ENCODE measurements at places on chromosomes 4 and X.
A peak's percentile ranks its signal among the peaks of the same experiment; 100 is the strongest.

DNA sequence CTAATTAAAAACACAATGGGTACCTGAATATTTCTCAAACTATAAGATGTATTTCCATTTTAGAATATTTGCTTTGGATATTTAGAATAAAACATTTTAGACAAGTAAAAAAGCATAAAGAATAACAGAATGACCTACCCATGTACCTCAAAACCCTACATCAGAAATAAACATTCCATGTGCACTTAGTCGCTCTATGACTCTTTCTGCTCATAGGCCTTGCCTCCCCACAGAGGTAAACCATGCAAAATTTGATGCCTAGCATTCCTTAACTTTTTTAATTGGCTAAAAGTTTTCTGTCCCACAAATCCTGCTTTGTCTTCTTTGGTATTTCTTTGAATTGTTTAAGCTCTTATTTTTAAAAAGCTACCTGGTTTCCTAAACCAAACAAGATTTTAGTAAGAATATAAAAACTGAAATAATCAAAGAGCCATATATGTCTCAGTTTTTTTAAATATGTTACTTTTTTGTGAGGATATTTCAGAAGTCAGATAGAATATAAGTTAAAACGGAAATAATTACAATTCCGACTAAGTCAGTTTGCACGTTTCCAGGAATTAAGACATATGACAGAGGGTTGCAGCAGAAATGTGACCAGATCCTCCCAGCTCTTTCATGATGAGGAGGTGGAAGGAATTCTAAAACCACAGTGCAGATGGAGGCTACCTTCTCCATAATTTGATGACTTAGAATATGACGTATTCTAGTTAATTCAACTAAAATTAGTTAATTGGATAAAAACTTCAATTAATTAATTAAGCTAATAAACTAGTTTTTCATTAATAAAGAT is 102.5 kb downstream of the FIP1L1 start:
- DNase-seq: no peak

- DNase-seq: peak; percentile 33
Measured at GRCh38 chr4:77629885-77630284, 24.3 kb downstream of the CXCL13 start.

DNA sequence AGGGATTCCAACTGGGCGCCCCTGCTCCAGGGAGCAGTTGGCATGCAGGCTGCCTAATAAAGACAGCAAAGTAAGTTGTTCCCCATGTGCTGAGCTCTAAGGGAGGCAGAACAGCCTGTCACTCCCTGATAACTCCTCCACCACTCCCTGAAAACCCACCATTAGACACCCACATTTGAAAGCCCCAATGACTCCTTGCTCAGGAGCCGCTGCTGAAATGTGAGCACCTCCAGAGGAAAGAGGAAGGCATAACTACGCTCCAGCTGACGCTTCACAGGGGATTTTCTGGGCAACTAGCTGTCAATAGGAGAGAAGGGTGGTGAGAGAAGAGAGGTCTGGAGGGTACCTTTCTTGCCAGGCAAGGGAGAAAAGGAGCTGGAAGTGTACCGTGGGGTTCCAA is 62.5 kb downstream of the NPY1R start:
- DNase-seq: no peak

DNA sequence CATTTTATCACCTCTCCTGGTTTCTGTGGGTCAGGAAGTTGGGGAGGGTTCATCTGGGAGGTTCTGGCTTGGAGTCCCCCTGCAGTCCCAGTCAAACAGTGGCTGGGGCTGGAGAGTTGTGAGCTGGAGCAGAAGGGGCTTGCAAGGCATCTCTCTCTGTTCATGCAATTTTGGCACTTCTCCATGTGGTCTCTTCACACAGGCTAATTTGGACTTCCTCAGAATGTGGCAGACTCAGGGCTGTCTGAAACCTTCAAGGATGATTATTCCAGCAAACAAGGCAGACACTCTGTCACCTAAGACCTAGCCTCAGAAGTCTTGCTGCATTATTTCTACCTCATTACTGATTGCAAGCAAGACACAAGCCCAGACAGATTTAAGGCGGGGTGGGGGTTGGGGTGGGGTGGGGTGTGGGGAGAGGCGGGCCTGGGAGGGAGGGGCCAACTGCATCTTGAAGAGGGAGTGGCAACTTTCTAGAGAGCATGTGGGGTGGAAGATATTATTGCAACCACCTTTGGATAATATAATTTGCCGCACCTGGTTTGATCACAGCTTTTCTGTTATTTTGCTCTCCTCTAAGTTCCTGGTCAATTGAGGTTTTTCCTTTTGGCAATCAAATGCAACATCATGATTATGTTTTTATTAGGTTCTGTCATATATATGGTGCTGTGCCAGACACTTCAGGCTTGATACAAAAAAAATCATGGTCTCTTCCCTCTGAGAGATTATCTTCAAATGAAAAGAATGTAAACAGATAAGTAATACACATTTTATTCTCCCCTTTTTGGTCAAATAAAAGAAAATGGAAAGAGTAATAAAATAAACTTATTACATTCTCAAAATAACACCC is 799.5 kb downstream of the RPA4 start:
- no peak for DNase-seq

DNA sequence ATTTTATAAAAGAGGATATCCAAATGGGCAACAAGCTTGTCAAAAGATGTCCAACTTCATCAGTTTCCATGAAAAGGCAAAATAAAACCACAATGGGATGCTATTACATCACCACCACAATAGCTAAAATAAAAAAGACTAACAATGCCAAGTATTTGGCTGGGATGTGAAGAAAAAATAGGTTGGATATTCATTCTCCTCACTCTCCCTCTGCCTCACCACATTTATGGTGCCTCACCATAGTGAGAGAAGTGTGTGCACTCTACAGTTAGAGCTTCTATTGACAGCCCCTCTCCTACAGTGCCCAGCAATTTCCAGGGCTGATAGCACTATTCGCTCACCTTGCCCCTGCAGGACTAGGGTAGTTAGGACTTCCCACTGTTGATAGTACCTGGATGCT is 25.5 kb downstream of the VEGFC start:
- DNase-seq: no peak

- no peak for DNase-seq
Measured at GRCh38 chrX:21740329-21741274, 17.3 kb downstream of the SMPX start.

- DNase-seq: no peak
Measured at GRCh38 chr4:83490876-83491450, 6.1 kb upstream of the ABRAXAS1 start.

DNA sequence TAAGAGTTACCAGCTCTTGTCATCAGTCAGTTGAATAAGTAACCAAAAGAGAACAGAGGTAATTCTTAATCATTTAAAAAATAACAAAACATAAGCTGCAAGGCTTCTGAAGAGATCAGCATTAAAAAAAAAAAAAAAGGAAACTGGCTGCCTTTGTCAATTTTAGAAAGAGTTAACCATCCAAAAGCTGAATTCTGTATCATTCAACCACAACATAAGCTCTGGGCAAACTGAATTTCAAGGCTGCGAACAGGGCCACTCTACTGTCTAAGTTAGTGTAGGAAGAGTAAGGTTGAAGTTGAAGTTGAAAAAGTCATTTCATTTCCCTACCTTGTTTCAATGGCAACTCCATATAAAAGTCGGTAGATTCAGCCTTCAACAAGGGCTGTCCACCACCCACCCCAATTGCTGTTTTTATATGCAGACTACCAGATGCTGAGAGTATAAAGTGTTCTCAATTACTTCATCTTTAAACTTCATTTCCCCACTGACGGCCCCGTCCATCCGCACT is 1.1 kb upstream of the LIN54 start:
- no peak for DNase-seq

- DNase-seq: no peak
Measured at GRCh38 chr4:11367371-11367770, 61.3 kb downstream of the HS3ST1 start.

GRCh38 chrX:113790987-113791386 is 792.9 kb upstream of the HTR2C start:
- DNase-seq: no peak

DNA sequence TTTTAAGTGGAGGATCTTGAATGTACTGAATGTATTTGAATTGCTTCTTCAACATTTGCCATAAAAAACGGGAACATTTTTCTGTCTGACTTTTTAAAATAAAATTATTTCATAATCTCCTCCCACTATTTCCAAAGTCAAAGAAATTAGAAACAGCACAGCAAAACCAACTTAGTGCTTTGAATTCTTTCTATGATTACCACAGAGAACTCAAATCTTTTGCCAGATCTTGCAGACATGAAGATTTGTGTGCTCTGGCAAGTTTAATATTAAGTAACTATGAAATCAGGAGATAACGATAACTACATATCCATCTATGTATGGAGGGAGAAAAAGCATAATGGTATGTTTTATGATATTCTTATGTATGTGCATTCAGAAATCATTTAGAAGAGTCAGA is 982.2 kb downstream of the PCDH7 start:
- no peak for DNase-seq

- DNase-seq: no peak
Measured at GRCh38 chrX:80022363-80023031, 7.9 kb downstream of the TBX22 start.

DNA sequence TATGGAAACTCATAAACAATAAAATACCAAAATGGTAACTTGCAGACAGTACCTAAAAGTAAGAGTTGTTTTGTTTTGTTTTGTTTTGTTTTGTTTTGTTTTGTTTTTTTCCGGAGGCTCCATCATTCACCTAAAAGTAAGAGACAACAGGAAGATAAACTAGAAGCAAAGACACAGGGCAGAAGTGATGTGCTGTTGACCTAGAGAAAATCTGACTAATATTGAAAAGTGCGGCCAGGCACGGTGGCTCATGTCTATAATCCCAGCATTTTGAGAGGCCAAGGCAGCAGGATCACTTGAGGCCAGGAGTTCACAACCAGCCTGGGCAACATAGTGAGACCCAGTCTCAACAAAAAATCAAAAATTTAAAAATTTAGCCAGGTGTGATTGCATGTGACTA is 5.6 kb upstream of the CENPC start:
- DNase-seq: no peak

DNA sequence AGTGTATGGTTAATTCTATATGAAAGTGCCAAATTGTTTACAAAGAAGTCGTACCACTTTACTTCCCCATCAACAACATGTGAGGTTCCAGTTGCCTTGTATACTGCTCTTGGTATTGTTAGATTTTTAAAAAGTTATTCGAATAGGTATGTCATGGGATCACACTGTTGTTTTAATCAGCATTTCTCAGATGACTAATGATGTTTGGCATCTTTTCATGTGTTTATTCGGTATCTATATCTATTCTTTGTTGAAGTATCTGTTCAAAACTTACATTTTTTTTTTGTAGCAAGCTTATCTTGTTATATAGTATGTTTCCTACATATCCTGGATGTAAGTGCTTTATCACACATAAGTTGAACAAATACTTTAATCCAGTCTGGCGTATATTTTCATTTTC is 99.4 kb upstream of the MAB21L2 start:
- no peak for DNase-seq

- no peak for DNase-seq
Measured at GRCh38 chrX:131792356-131792749, 230.7 kb upstream of the STK26 start.

- DNase-seq: no peak
Measured at GRCh38 chr4:115851918-115852766, 738.7 kb upstream of the NDST4 start.

DNA sequence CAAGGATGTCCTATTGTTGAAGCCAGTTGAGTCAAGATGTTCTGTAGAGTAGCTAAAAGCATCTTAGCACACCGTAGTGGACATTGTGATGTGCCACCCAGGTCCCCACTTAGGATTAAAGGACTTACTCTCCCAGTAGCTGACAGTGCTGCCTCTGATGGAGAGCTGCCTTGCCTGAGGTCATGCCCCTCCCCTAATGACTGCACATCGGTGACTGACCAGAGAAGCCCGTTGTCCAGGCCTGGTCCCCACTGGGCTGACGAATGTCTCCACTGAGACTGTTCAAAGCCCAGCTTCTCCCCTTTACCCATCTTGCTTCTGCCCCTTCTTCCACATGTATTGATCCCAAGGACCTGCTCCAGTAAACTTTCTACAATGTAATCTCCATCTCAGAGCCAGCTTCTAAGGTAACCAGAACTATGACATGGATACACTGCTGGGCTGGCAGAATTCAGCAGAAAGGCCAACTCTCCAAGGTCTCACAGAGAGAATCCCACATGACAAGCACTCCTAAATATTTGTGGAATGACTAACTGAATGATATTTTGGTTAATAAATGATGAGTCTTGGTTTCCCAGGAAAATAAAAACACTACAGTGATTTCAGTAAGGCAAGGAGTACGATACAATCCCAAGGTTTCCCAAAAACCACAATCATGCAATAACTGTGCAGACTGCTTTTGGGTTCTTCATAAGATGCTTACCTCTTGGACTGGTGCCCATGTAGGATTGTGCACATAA is 82.4 kb upstream of the TMEM150C start:
- no peak for DNase-seq

DNA sequence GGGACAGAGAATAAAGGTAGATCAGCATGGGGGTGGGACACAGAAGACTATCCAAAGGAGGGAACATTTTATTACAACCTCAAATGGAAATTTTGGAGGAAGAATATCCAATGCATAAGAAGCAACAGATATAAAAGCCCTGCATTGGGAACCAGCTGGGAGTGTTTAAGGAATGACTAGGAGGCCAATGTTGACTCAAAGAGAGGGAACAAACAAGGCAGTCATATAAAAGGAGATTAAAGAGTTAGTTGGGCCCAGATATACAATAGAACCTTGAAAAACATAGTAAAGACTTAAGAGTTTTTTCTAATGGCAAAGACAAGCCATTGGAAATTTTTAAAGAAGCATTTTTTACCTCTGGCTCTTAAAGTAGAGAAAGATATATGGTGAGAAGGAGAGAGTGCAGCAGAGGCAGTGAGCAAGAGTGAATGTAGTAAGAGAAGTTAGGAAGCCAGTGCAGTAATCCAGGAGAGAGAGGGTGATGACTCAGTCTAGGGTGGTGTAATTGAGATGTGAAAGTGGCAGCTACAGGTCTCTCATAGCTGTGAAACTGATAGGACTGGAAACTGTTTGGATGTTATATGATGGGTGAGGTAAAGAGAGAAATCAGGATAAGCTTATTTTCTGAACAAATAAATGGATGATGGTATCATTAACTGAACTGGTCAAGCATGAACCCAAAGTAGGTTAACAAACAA is 182.2 kb upstream of the ATOH1 start:
- DNase-seq: no peak

GRCh38 chrX:19595043-19595677 is 79.9 kb upstream of the MAP3K15 start:
- DNase-seq: no peak

GRCh38 chr4:85166318-85166717 is 199.8 kb upstream of the WDFY3 start:
- DNase-seq: no peak

- DNase-seq: no peak
Measured at GRCh38 chr4:4759883-4760282, 99.6 kb upstream of the MSX1 start.

Data from activated CD4-positive, alpha-beta memory T cell treated with anti-CD3 and anti-CD28 coated beads for 36 hours (primary cell).